OCI-M1 (cell line): ENCODE measurements at places on chromosomes 3 and 15.

GRCh38 chr15:90478846-90479481 is 50.8 kb upstream of the CRTC3 start:
- DNase-seq: no peak

DNA sequence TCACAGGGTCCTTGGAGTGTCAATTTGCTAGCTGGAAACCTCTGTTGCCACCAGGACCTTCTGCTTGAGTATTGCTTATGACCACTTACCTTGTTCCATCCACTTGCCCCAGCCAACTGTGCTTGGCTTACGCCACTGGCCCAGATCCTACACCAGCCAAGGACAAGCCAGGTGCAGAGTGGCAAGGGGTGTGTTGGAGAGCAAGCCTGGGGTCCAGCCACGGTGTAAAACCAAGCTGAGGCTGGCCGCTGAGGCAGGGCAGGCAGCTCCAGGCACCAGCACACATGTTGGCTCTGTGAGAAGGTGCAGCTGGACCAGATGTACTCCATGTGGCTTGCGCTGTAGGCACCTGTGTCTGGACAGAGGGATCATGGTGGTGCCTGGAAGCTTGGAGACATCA is 248.2 kb downstream of the UNC13C start:
- DNase-seq: no peak

DNA sequence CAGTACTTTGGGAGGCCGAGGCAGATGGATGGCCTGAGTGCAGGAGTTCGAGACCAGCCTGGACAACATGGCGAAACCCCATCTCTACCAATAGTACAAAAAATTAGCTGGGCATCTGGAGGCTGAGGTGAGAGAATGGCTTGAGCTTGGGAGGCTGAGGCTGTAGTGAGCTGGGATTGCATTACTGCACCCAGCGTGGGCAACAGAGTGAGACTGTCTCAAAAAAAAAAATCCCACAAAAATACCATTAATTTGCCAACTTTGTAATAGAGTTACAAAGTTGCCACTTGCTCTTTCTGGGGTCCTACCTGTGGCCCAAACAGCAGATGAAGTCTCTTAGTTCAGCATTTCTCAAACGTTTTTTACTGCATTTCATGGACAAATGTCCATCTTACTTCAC is 6.0 kb upstream of the TFRC start:
- DNase-seq: no peak

GRCh38 chr15:40870716-40871115 is 3.3 kb downstream of the RHOV start:
- no peak for DNase-seq

GRCh38 chr15:95170561-95171380 is 939.4 kb downstream of the MCTP2 start:
- peak; percentile 89 for DNase-seq

DNA sequence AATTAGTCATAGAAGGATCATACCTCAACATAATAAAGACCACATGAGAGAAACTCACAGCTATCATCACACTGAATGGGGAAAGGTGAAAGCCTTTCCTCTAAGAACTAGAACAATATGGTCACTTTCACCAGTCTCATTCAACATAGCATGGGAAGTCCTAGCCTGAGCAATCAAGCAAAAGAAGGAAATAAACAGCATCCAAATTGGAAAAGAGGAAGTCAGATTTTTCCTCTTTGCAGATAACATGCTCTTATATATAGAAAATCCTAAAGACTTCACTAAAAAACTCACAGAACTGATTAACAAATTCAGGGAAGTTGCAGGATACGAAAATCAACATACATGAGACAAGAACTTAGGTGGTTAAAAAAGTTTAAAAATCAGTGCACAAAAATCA is 24.7 kb downstream of the MAP3K13 start:
- no peak for DNase-seq

- peak; percentile 81 for DNase-seq
Measured at GRCh38 chr15:56244038-56244810, 545 bp upstream of the RFX7 start.

DNA sequence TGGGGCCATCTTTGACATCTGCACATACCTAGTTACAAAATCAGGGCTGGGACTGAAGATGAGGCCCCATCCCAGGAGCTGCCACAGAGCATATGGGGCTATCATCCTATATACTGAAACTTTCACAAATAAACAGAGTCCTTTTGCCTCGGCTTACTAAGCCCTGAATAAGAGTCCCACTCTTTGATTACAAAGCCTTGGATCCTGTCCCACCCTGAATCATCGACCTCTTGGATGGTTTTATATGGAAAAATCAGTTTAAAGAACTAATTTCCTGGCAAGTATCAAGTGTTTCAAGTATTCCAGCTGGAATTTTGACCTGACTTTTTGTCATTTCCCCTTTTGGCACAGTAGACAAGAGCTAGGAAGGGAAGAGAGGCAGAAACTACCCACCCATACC is 331.3 kb upstream of the FRG2C start:
- no peak for DNase-seq

GRCh38 chr3:71647751-71648150 is 64.2 kb upstream of the FOXP1 start:
- no peak for DNase-seq

DNA sequence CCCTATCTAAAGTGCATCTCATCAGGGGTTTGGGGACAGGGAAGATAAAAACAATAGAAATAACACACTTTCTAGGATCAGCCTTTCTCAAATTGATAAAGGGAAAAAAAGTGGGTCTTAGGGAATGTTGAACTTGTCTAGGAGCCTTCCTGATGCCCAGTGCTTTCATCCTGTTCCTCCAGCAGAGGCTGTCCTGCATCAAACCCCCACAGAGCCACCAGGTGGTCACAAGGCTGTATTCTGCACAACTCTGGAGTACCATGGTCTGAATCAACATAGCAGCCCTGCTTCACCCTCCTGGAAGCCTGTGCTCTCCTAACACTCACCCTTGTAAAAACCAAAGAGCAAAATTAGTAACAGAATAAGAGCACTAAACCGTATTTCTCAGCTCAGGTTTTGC is 118.5 kb upstream of the SLC25A36 start:
- DNase-seq: no peak

DNA sequence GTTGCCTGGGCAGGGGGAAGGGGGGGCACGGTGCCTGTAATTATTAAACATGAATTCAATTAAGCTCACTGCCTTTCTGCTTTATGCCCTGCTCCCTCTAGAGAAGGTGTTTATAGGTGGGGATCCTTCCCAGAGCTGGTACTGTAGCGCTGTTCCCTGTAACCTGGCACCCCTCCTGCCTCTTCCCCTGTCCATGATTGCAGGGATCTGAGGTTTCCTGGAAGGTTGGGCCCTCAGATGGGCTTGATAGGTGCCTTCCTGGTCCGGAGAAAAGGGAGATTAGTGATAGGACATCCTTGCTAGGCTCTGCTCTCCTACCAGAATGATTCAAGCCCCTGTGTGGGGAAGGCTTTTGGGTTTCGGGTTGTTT is 2.1 kb upstream of the FAM131A start:
- DNase-seq: no peak

GRCh38 chr3:57173687-57174086 is 8.5 kb upstream of the IL17RD start:
- DNase-seq: no peak

DNA sequence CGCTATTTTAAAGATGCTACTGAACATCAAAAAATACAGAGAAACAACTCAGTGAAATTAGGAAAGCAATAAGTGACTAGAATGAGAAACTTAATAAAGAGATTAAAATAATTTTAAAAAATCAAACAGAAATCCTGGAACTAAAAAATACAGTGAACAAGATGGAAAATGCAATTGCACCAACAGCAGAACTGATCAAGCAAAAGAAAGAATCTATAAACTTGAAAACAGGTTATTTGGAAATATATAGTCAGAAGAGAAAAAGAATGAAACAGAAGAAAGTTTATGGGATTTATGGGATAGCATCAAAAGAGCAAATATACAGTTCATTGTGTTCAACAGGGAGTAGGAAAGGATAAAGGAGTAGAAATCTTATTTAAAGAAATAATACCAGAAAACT is 53.3 kb downstream of the MEX3B start:
- no peak for DNase-seq

DNA sequence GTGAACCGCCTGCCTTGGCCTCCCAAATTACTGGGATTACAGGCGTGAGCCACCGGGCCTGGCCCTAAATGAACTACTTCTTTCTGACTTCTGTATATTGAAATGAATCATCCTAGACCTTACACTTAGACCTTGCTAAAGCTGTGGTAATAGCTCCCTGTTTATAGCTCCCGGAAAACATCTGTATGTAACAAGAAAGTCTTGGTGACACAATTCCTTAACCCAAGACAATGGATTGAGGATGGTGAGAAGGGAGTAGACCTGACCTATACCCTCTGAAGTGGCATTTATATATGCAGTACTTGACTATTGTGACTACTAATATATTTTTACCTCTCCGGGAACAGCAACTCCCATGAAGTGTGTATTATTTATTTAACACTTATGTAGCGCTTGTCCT is 48.0 kb upstream of the TBL1XR1 start:
- DNase-seq: no peak

DNA sequence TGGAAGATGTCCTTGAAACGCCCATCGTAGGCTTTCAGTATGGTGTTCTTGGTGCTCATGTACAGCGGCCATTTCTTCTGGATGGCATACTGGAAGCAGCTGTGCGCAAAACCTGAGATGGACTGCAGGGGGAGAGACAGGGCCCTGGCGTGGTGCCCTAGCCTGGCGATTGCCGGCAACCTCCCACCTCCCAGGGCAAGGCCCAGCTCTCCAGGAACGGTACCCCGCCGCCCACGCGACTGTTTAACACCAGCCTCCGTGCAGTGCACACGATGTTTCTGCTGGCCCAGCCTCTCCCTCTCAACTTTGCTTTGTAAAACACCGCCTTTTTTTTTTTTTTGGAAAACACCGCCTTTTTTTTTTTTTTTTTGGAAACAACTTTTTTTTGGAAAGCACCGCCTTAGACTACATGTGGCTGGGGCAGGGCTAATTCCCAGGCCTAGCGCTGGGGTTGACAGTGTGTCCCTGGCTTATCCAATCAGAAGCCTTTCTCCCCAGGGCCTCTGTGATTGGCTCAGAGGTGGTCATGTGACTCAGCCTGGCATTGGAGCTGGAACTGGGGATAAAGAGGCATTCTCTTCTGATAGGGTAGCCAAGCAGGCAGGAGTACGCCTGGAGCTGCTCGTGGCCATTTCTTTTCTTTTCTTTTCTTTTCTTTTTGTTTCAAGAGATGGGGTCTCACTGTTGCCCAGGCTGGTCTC is 14.7 kb downstream of the IDH2 start:
- DNase-seq: no peak

- no peak for DNase-seq
Measured at GRCh38 chr15:56994280-56994679, 75.8 kb downstream of the TCF12 start.

GRCh38 chr15:100059094-100059493 is 282.7 kb downstream of the ADAMTS17 start:
- DNase-seq: no peak

DNA sequence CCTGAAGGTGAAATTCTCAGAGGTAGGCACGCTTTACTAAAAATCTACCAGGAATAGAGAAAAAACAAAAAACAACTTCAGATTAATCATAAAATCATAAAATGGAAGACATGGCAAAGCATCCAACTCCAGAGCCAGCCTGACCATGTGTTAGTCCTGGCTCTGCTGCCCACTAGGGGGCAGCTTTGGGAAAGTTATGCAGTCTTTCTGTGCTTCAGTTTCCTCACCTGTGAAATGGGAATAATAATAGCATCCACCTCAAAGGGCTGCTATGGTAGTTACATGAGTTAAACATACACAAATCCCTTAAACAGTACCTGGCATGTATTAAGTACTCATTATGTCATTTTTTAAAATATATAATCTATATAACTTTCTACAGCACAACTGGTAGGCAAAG is 52.3 kb downstream of the WNT5A start:
- peak; percentile 13 for DNase-seq

GRCh38 chr15:94324835-94325767 is 93.7 kb downstream of the MCTP2 start:
- no peak for DNase-seq

GRCh38 chr3:29312395-29312794 is 31.5 kb downstream of the RBMS3 start:
- no peak for DNase-seq

GRCh38 chr3:42655331-42655888 is 1.9 kb downstream of the ZBTB47 start:
- no peak for DNase-seq

DNA sequence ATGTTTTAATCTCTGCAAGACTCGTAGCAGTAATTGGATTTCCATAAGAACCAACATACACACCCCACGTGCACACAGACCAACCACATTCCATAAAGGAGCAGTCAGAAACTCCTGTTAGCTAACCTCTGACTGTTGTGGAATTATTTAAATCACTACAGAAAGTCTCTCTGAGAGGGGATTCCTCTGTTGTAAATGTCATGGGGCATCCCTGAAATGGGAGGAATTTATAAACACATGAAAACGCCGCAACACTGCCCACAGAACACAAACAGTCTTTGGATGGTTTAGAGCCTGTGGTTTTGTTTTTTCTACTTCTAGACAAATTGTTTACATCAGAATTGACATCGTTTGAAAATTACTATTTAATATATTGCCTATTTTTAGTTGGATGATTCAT is 740.1 kb upstream of the GRM7 start:
- no peak for DNase-seq

- DNase-seq: no peak
Measured at GRCh38 chr3:195900436-195901355, 7.7 kb downstream of the TNK2 start.

DNA sequence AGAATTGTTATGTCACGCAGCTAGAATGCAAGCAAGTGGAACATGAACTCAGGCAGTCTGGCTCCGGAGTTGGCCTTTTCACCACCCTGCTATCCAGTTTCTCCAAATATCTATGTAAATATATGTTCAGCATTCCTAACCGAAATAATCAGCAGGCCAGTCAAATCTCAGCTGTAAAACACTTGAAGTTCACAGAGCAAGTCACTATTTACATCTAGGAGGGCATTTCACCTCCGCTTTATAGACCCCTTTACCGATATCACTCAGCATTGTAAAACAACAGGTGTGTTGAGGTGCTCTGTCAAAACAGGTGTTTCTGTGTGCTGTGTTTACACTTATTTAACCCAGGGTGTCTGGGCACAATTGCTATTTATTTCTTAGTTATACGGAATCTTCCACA is 12.2 kb upstream of the HES1 start:
- no peak for DNase-seq

- DNase-seq: no peak
Measured at GRCh38 chr15:75362642-75363249, 5.7 kb downstream of the MAN2C1 start.

DNA sequence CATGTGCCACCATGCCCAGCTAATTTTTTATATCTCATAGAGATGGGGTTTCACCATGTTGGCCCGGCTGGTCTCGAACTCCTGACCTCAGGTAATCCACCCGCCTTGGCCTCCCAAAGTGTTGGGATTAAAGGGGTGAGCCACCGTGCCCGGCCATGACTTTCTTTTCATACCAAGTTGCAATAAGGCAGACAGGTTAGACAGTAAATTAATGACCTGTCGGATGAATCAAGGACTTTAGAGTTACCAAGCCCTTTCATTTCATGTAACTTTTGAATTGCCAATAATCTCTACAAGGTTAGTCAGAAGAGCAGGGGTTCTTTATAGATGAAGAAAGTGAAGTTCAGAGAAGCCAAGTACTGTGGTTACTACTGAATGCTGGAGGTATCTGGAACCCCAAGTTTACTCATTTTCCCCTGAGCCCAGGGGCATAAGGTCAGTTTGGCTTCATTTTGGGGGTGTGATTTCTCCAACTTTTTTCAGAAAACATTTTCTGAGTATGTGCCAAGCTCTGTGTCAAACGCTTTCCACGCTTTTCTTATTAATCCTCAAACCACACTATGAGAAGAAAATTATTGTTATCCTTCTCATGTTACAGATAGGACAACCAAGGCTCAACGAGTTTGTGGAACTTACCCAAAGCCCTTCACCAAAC is 11.9 kb downstream of the PRICKLE2 start:
- no peak for DNase-seq

- DNase-seq: no peak
Measured at GRCh38 chr3:193660171-193660570, 67.2 kb downstream of the OPA1 start.
